ENCODE measurements at places on chromosomes 1 and 21.

DNA sequence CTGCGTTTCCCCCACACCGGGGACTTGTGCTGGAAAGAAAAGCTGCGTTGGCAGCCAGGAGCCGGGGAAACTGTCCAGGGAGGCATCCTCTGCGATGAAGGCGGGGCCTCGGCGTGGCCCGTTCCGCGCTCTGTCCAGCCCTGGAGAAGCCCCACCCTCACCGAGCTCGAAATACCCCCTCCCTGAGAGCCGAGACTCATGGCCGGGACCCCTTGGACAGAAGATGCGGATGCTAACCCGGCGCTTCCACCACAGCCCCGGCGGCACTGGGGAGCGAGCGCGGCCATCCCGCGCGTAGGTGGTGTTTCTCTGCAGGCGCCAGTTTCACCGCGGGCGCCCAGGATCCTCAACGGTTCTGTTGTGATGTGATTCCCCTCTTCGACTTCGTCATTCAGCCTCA, 31.6 kb downstream of the PDE9A start:
- no peak for DNase-seq

DNA sequence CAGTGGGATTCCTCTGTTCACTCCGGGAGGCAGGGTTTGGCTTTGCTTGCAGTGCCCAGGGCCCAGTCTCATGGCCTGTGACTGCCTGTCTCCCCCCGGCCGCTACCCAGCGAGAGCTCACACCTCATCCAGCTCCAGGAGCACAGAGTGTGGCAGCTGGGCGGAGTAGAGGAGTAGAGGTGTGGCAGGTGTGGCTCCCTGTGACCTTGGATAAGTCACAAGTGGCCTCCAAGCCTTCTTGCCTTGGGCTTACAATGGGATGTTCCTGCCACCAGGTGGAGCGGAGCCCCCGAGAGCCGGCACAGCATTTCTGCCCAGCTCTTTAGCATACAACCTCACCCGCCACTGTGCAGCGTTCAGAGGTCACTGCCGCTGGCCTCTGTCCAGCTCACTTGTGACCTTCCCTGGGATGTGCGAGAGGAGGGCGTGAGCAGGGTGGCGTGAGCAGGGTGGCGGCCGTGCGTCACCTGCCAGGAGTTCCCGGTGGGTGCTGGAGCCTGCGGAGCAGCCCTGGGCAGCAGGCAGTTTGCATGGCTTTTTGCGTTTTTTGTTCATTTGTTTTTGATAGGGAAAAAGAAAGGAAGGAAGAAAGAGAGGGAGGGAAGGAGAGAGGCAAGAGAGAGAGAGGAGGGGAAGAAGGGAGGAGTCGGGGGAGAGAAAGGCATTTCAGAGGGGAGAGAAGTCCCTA, 42.4 kb downstream of the CRYAA start:
- DNase-seq, result no peak

DNA sequence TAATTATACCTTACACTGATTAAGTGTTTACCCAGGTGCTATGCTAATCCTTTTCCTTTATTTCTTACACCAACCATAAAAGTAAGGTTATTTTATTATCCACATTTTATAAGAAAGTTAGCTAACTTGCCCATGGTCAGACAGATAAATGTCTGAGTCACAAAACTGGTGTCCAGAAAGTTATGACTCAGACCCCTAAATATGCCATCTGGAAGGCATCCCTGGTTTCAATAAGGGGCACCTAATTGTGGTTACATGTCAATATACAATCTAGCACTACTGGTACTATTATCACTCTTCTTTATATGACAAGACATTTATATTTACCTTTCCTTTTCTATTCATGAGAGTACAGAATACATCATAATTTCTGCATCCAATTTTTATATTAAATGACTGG, 496.5 kb upstream of the ADGRL2 start:
- DNase-seq, result no peak

DNA sequence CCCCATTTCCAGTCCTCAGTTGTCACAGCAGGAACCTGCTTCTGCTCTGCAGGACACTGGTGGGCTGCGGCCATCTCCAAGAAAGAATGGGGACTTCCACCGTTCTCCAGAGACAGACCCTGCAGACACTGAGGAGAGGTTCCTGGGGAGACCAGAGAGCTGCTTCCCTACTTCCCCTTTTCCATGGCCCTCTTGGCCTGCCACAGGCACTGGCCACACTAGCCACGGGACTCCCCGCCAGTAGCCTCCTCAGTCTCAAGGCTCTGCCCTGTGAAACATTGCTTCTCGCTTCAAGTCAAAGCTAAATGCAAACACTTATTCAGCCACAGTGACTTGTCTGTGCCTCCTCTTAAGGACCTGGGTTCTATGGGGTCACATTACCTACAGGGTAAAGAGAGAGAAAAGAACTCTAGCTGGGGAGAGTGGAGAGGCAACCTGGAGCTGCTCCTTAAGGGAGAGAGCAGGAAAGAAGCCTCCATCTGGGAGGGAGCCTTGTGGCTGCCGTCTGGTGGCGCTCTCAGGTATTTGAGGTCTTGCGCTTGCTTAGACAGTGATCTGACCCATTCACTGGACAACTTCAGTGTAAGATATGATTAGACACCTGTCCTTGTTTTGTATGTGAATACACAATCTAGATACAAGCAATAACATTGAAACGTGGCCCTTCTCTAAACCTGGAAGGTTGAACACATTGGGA, 5.4 kb upstream of the SLAMF8 start:
- DNase-seq, result no peak

DNA sequence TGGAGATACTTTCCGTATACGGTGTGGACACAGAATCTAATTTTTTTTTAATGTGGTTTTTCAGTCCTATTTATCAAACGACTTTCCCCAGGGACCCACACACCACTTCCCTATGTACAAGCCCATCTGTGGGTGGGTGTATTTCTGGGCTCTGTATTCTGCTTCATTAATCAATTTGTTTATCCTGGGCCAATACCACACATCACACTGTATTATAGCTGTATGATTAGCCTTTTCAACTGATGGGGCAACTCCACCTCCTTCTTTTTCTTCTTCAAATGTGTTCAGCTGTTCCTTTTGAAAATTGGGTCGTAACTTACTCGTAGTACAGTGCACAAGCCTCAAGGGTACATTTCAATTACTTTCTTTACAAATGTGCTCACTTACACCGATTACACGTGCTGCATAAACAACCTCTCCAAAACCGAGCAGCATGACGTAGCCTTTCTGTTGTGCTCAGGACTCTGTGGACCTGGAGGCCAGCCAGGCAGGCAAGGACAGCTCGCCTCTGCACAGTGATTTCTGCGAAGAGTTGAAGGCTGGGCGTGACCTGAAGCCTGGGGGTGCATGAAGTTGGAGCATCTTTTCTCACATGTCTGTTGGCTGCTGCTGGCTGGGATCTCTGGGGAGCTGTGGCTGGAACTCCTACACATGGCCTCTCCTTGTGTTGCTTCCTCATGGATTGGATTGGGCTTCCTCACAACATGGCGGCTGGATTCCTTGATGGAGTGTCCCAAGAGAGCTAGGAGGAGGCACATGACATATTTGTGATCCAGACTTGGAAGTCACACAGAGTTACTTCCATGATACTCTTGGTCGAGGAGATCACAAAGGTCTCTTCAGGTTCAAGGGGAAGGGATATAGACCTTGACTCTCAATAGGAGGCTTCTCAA, 126.5 kb downstream of the CRYAA start:
- no peak for DNase-seq

DNA sequence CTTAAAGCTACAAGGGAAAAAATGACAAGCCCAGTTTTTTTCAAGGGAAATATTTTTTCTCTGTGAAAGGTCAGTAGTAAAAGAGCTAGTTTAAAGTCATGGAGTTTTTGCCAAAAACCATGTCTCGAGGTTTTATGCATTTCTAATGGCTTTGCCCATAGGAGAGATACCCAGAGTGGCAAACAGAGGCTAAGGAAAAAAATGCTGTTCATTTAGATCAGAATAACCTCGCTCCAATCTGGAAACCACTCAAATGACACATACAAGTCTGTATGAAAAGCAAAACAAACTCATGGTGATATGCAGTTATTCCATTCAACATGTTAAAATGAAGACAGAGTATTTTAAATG, 36.9 kb upstream of the EDEM3 start:
- DNase-seq, result no peak

DNA sequence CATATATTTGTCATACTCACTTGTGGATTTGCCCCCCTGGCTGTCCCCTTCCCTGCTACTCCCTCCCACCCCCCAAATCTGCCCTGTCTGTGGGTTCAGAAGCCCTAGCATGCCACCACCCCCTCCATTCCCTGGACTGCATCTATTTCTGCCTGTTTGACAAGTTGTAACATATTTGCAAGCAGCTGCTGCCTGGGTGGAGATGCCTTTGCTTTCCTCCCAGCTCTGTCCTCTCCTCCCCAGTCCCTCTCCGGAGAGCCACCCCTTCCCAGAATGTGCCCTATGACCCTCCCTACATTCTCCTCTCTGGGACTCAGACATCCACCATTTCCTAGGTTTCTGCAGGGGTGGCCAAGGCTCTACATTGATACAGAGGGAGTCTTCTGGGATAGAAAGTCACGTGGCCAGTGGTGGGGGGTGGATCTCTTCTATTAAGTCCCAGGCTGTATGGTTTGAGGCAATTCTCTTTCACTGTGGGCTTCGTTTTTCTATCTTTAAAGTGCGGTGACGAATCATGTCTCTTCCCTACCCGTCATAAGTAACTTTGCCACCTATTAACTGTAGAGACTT, 6.0 kb upstream of the MYOG start:
- DNase-seq, result no peak

- no peak for DNase-seq
Measured at GRCh38 chr1:174768516-174768915, 231.2 kb upstream of the CACYBP start.

DNA sequence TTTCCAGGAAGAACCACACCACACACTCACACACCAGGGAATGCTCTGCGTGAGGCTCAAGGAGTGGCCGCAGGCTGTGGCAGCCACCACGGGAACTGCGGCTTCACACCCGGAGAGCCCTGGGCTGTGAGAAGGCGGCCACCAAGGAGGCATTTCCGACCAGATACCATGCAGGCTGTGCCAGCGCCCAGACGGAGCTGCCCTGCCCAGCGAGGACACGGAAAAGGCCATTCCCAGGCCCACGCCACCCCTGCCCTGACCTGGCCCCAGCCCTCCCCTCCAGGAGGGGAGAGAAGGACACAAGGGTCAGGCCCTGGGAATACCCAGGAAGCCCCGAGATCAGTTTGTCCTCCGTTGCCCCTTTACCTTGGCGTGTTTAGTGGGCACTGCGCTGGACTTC, 119.3 kb downstream of the NPHP4 start:
- DNase-seq, result no peak

DNA sequence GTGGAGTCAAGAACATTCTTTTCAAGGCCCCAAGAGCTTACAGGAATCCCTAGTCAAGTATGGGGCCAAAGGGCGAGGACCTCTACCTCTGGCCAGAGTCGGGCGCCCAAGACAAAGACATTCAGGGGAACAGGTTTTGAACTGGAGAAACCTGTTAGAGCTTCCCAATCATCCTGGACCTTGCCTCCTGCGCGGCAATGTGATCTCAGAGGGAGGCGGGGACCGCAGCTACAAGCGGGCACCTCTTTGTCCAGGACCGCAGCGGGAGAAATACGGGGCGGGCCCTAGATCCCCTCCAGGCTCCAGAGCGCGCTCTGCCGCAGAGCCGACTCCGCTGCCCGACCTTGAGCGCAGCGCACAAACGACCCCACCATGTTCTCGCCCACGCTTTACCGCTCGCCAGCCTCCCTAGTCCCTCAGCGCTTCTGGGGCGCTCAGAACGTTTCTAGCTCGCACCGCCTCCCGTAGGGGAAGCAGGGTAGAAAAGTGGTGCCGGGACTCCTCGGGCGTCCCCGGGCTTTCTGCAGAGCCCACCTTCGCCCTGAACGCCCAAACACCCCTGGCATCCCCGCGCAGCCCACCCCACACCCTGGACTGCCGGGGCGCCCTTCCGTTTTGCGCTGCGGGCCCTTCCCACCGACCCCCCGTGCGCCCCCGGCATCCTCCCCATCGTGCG, 28.1 kb downstream of the RABIF start:
- DNase-seq, result peak; percentile 29

- DNase-seq, result no peak
Measured at GRCh38 chr1:221809091-221810029, 67.5 kb upstream of the DUSP10 start.

- DNase-seq, result peak; percentile 83
Measured at GRCh38 chr1:85297855-85298629, 21.6 kb upstream of the BCL10 start.

DNA sequence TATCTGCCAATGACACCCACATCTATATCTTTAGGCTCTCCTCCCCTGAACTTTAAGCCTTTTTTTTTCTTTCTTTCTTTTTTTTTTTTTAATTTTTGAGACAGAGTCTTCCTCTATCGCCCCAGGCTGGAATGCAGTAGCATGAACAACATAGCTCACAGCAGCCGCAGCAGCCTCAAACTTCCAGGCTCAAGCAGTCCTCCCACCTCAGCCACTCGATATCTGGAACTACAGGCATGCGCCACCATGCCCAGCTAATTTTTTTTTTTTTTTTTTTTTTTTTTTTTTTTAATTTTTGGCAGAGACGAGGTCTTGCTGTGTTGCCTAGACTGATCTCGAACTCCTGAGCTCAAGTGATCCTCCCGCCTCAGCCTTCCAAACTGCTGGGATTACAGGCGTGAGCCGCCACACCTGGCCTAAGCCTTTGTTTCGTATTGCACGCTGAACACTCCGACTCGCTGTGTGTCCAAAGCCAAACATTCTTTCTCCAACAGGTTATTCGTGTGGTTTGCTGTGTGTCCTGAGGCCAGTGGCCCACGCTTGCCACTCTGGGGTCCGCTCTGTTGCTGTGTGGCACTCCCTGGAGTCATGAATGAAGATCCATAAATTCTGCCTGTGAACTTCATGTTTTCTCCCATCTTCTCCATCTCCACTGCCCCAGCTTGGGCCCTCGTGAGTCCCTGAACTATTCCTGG, 119.4 kb downstream of the CAMTA1 start:
- no peak for DNase-seq

- DNase-seq, result no peak
Measured at GRCh38 chr1:48652334-48652733, 124.4 kb downstream of the BEND5 start.

GRCh38 chr1:15735304-15736037, 587 bp upstream of the SLC25A34 start:
- no peak for DNase-seq

- DNase-seq, result no peak
Measured at GRCh38 chr21:45623436-45623835, 20.1 kb upstream of the PCBP3 start.

DNA sequence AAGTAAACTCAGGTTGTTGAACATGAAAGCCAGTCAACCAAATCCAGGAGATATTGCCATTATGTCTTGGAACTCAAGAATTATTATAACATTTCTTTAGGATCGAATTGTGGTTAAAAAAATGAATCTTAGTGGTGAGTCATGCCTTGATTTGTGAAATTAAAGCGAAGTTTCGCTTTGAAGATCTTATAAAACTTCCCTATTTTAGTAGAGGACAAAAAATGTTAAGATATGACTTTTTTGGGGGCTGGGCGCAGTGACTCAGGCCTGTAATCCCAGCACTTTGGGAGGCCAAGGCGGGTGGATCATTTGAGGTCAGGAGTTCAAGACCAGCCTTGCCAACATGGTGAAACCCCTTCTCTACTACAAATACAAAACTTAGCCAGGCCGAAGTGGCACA, 39.5 kb upstream of the PTBP2 start:
- DNase-seq, result no peak

GRCh38 chr1:203342192-203342940, 8.6 kb downstream of the FMOD start:
- DNase-seq, result peak; percentile 51

GRCh38 chr1:175192630-175193526, at the start of gene KIAA0040:
Gene KIAA0040, minus strand, starts transcription at chr1:175192776. Its CDS starts 31,763 bp downstream, at chr1:175161013.
- peak; percentile 66 for DNase-seq

GRCh38 chr1:50295566-50295965, 127.7 kb downstream of the DMRTA2 start:
- DNase-seq, result no peak

- no peak for DNase-seq
Measured at GRCh38 chr1:159783724-159784123, 3.0 kb downstream of the DUSP23 start.

All from activated naive CD4-positive, alpha-beta T cell treated with Interleukin-2 at 50 U/mL for 16 hours (primary cell).